BJ (cell line): ENCODE measurements at places on chromosomes 1 and 21.

- DNase-seq = no peak
These were observed 162.6 kb downstream of the RHOU start for GRCh38 chr1:228897901-228898300.

GRCh38 chr1:114468710-114469468, 42.1 kb downstream of the TRIM33 start:
- DNase-seq = no peak

DNA sequence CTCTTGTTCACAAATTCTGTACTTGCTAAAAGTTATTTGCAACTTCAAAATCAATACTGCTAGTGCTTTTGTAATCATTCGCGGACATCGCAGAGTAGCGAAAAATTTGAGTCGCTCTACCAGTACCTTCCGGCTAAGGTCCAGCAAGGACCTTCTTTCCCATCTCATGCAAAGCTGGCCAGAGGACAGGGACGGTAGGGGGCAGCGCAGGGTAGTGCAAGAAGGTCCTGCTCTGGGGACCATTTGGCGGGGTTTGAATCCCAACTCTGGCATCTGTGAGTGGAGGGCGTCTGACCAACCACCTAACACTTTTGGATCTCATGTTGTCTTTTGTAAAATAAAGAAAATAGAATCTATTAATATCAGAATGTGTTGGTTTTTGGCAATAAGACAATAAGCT, 258.3 kb downstream of the SPATA17 start:
- DNase-seq = no peak

DNA sequence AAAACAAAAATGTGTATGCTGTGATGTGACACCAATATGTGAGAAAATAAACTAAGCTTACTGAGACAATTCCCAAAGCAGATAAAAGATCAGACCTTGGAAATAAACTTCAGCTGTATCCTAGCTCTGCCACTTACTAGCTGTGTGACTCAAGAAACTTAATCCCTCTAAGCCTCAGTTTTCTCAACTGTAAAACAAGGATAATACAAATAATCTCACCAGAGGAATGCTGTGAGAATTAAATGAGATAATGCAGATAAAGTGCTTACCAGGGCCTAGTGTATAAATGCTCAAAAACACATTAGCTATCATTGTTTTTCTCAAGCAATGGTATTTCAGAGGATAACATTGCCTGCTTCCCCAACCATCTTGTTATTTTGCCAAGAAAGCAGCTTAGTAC, 2.1 kb downstream of the HEATR1 start:
- no peak for DNase-seq
